Osteocyte (in vitro differentiated cells): ENCODE measurements at places on chromosomes 3 and 15. TPM values are rescaled to one million over a fixed set of nuclear protein-coding genes. Genes with fewer than 3 reads are reported as not detected.

The CD80 gene
- not detected in 2 replicates for total RNA-seq

The ERICH6 gene
- total RNA-seq, result 0.83 TPM in 1 of 2 replicates, not detected in the other

The CSPG5 gene
- 0.42 and 0.59 TPM in 2 replicates for total RNA-seq

The GPR171 gene
- not detected in 2 replicates for total RNA-seq

The MYO1E gene
- 84.6 and 105 TPM in 2 replicates for total RNA-seq

The ZBBX gene
- not detected in 2 replicates for total RNA-seq

The HAPLN3 gene
- 41.3 and 41.9 TPM in 2 replicates for total RNA-seq

The SYNPR gene
- not detected in 2 replicates for total RNA-seq

The TRA2B gene
- total RNA-seq, result 90.9 and 113 TPM in 2 replicates

The SMCO1 gene
- total RNA-seq, result not detected in 2 replicates

The SNTN gene
- not detected in 2 replicates for total RNA-seq

The ZNF80 gene
- total RNA-seq, result not detected in 2 replicates

The IL5RA gene
- not detected in 2 replicates for total RNA-seq

GRCh38 chr3:79810092-79810491 lies 42.3 kb upstream of the ROBO1 start:
- DNase-seq, result no peak

- no peak for DNase-seq
Measured at GRCh38 chr15:71323584-71323983, 208.3 kb downstream of the THSD4 start.

- no peak for DNase-seq
Measured at GRCh38 chr15:79736435-79737000, 160.3 kb downstream of the MTHFS start.

DNA sequence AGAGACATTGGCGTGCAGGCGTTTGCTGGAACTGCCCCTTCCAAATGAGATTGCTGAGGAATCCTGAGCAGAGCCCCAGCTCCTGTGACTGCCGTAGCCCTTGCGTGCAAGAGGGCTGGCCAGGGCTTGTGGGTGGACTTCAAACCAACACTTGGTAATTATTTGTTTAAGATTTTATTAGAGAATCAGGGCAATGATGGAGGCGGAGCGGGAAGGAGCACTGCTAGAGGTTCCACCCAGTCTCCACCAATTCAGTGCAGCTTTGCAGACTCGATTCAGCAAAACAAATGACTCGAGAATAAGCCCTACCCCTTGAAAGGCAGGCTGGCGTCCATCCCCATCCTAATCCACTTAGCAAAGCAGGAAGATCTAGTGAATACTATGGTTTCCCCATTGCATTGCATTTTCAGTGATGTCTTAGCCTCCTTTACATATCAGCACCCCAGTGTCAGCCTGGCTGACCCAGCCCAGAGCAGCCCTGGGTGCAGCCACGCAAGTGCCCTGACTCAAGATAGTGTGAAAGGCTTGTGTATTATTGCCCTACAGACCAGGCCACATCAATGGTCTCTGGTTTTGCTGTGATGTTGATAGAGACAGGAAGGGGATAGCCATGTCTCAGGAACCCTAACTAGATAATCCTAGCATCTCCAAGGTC lies 26.0 kb downstream of the GLDN start:
- DNase-seq, result no peak

- peak; percentile 94 for DNase-seq
Measured at GRCh38 chr3:31981206-31982181, at the start of the genes OSBPL10 and ZNF860. Gene OSBPL10, minus strand, starts transcription at chr3:31981262. Its CDS starts 83 bp downstream, at chr3:31981179. Gene ZNF860, plus strand, starts transcription at chr3:31981750. Its CDS starts 7,330 bp downstream, at chr3:31989080.

- DNase-seq, result no peak
Measured at GRCh38 chr3:172106989-172107388, 67.6 kb downstream of the FNDC3B start.

DNA sequence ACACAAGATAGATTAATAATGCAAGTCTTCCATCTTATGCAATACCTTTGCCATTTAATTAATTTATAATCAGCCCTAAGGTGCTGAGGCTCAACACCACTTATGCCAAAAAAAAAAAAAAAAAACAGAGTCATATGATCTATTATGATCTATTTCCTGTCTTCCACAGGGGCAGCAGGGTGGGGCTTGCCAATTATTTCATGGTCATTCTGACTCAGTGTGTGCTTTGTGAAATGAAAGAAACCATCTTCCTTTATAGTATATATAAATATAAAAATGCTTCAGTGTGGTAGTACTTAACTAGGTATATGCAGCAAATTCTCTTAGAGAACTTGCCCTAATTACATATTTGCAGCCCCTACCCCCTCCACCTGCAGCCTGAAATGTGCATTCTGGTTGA lies 7.2 kb upstream of the RARB start:
- no peak for DNase-seq

GRCh38 chr15:57216288-57216687 lies 160.0 kb upstream of the CGNL1 start:
- no peak for DNase-seq

- DNase-seq, result no peak
Measured at GRCh38 chr15:57485869-57486268, 105.8 kb upstream of the MYZAP start.

DNA sequence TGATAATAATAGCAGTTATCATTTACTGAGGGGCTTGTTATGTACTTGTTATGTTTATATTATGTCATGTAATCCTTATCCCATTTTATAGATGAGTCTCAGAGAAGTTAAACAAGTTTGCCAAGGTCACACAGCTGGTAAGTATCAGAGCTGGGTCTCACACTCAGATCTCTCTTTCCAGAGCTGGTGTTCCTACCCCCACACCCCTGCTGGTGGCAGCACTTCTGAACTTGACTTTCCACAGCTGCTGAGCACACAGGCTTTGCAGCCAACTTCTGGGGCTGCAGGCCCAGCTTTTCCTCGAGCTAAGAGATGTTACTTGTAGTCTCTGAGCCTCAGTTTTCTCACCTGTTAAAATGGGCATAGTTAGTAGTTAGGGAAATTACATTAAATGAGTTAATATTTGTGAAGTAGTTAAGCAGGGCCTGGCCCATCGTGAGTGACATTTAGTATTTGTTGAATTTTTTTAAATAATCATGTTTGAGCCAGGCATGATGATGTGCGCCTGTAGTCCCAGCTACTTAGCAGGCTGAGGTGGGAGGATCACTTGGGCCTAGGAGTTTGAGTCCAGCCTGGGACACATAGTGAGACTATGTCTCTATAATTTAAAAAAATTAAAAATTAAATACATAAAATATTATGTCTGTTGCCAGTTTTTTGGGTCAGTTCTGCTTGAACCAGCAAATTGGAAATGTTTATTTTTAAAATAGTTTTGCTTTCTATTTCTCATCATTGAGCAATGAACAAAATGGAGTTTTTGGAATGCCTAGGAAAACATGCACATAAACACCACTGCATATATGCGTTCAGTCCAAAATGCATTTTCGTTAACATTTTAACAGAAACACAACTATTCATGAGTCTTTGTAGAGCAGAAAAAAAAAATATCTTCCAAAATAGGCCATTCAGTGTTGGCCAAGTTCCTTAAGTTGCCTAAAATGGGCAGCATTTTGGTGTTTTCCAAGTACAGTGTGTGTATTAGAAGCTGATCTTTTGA lies 87.3 kb downstream of the SMAD6 start:
- DNase-seq, result no peak

DNA sequence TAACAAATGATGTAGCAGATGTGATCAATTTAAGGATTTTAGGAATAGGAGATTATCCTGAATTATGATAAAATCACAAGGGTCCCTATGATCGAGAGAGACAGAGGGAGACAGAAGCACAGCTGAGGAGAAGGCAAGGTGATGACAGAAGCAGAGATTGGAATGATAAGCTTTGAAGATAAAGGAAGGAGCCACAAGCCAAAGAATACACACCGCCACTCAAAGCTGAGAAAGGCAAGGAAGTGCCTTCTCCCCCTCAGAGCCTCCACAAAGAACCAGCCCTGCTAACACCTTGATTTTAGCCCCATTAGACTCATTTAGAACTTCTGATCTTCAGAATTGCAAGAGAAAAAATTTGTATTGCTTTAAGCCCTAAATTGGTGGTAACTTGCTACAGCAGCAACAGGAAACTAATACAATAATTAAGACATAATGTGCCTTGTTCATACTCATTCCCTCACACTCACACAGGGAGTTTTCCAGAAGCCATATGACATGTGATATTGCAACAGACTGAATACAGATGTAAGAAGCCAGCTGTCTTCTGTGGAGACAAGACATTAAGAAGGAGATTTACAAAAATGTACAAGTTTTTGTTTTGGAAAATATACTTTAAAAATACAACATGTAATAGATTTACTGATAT lies 38.2 kb downstream of the TRANK1 start:
- DNase-seq, result peak; percentile 3

DNA sequence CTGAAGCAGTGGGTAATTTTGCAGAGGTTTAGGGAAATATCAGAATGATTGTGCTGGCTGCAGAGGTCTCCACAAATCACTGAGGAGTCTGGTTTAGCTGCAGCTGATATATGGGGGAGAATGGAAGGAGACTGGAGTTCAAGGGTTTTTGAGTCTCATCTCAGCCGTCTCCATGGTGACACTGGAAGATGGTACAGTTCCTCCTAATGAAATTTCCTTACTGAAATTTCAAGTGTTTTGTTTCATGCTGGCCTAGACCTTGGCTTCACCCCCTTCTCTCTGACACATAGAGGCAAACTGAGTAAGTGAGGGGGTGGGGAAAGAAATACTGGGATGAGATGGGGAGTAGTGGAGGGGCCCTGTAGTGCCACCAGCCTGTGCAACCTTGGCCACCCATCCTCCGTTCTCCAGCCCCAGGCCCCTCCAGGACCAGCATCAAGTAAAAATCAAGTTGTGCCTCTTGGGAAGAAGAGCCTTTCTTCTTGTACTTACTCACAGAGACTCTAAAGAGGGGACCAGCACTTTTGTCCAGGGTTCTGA lies 17.8 kb upstream of the MORF4L1 start:
- DNase-seq, result no peak

DNA sequence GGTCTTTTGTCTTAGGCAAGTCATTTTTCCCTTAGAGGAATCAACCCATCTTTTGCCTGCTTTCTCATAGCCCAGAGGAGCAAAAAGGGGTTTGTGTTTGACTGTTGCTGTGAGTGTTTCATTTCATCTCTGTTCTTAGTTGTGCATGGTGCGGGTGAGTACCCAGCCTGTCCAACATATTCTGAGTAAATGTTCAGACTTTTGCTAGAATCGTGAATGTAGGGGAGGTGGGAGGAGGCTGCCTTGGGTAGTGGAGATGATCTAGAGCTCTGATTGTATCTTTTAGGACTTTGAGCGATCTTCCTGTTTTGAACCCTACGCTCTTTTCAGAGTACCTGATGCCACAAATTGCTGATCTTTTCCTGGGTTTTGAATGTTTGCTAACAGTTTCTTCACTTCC lies 123.1 kb downstream of the ZNF609 start:
- DNase-seq, result no peak

DNA sequence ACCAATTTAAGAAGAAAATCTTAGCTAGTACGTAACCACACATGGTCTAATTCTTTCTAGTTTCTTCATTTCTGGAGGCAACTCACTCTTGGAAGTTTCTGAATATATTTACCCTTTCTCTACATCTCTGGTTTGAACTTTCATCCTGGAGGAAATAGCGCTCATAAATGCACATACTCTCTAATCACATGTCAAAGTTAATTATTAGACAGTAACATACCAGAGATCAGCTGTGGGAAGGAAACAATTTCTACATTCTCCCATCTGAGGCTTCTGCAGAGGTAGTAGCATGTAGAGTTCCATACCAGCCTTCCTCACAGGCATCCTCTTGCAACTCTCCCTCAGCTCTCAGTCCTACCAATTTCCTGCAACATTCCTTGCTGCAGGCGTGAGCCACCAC lies 132.5 kb downstream of the RBPMS2 start:
- no peak for DNase-seq

DNA sequence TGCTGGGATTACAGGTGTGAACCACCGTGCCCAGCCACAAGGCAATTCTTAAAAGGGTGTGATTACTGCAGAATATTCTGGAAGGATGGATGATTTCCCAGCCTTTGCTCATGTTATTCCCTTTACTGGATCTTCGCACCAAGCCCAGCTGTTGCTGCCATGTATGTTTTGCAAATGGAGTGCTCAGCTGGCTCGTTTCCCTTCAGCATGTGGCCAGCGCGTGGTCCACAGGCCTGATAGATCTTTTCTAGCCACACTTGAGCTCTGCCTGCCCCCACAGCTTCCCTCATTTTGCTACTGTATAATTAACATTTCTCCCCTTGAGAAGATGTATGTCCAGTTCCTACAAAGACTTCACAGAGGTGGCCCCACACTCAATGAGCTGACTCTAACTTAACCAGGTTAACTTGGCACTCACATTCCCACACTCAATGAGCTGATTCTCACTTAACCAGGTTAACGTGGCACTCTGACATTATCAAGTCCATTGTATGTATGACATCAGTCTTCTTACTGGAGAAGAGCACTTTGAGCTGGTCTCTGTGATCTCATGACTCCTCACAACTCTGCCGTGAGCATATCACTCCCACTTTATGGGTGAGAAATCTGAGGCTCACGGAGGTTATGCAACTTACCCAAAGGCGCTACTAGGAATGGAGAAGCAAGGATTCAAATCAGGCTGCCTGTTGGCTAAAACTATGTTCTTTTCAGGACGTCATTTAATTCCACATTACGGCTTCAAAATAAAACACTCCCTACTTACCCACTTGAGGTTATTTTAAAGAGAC lies 49.2 kb downstream of the TM4SF4 start:
- DNase-seq, result no peak

- DNase-seq, result no peak
Measured at GRCh38 chr3:66480666-66481065, 20.2 kb downstream of the LRIG1 start.

GRCh38 chr15:72155003-72155621 lies 36.9 kb downstream of the SENP8 start:
- no peak for DNase-seq

DNA sequence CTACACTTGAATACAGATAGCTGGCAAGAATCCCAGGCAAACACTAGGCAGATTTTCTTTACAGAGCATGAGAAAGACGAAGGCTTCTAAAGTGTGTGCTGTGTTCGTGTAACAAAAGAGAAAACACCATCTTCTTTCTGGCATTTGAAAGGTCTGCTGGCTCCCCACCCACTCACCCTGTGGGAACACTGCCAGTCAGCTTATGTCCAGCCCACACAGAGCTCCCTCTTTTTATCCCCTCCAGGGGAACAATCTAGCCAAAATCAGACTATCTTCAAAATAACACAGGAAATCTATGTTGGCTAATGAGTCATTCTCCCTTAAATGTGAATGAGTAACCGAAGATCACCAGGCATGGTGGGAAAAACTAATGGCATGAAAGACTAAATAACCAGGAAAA lies 45.6 kb upstream of the PAQR5 start:
- no peak for DNase-seq

GRCh38 chr3:36751326-36751725 lies 13.0 kb downstream of the DCLK3 start:
- DNase-seq, result no peak

- DNase-seq, result no peak
Measured at GRCh38 chr3:191066669-191067068, 132.4 kb upstream of the OSTN start.
